ENCODE measurements at places on chromosomes 2 and 18.

GRCh38 chr18:79400591-79401381 is 5.1 kb downstream of the NFATC1 start:
- DNase-seq = no peak

GRCh38 chr18:67875944-67876343 is 359.4 kb upstream of the DSEL start:
- DNase-seq = no peak

DNA sequence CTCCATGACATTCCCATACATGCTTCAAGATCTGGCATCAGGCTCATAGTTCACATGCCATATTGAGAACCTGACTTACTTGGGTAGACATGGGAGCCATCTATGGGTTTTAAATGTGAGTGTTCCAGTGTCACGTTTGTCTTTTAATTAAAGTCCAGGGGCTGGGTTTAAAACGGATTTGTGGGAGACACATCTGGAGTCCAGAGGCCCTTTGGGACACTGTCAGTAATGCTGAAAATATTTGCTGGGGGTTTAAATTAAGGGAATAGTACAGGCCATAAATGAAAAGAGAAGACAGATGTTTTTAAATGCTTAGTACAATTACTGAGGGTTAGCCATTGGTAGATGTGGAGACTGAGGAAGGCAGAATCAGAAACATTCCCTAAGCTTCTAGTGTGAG is 478.0 kb downstream of the PID1 start:
- DNase-seq = no peak

GRCh38 chr2:134407154-134407890 is 153.4 kb downstream of the MGAT5 start:
- no peak for DNase-seq

GRCh38 chr2:215812966-215813365 is 200.4 kb downstream of the MREG start:
- DNase-seq = no peak

DNA sequence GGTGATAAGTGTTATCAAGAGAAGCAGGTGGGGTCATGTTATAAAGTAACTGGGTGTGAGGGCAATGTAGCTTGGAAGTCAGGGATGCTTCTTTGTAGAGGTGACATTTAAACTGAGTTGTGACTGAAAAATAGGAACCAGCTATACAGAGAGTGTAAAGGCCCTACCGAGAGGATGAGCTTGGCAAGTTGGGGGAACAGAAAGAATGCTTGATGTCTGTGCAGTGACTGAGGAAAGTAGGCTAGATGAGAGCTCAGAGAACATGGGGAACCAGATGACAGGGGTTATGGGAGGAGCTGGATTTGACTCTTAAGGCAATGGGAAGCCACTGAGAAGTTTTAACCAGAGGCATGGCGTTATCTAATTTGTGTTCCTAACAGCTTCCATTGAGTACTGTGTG is 115.3 kb downstream of the DOCK10 start:
- no peak for DNase-seq

DNA sequence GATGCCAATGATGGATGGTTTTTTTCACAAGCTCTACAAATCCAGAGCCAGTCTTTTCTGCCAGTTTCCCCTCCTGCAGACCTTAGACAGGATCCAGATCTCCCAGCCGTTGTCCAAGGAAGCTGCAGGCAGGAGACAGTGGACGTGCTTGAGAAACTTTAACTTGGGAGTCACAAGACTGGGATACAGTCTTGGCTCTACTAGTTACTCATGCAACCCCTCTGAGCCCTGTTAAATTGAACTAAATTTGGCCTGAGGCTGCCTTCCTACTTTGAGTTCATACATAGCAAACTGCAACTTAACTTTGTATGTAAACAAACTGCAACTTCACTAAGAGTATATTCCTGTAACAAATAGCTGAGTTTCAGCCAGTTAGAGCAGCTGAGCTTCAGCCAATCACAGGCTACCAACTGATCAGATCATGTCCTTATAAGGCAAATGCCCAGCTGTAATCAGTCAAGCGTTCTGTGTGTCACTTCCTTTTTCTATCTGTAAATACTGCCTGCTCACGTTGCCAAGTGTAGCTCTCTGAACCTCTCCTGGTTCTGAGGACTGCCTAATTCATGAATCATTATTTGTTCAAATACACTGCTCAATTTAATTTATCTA is 140.9 kb downstream of the CAPN13 start:
- no peak for DNase-seq

DNA sequence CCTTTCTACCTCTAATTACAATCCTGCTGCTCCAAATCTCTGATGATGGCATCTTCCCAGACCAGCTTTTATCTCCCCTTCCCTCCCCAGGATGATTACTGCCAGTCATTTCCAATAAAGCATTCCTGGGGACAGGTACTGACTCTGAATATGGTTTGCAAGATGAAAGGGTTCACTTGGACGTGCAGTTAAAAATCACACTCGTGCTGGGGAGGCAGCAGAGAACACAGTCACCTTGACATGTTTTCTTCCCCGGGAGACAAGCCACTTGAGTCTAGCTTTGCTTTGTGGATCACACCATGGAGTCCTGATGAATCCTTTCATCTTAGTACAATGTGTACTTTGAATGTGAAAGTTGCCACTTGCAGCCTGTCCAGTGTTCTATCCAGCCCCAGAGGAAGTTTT is 175.0 kb downstream of the ALPK2 start:
- DNase-seq = peak; percentile 71

DNA sequence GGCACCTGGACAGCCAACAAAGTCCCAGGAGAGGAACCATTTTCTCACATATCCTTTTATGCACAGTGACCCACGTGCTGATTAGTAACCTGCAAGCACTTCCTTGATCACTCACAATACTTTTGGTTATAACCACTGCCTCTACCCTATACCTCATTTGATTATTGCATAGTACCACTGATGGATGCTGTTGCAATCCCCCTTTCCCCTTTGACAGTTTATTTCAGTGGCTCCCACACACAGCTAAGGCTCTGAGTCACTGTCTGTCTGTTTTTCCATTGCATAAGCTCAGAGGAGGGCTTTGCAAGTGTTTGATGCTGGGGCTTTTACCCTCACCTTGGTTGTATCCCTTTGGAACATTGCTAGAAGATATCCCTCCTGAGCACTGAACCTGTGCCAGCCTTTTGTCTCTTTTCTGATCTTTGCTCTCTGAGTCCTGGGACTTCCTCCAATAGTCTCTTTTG is 101.7 kb upstream of the RBBP8 start:
- DNase-seq = no peak

DNA sequence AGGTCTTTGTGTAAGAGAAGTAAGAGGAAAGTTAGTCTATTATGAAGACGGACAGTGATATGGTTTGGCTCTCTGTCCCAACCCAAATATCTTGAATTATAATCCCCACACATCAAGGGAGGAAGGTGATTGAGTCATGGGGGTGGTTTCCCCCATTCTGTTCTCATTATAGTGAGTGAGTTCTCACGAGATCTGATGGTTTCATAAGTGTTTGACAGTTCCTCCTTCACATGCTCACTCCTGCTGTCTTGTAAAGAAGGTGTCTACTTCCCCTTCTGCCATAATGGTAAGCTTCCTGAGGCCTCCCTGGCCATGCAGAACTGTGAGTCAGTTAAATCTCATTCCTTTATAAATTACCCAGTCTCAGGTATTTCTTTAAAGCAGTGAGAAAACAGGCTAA is 67.6 kb downstream of the NEURL3 start:
- no peak for DNase-seq

GRCh38 chr18:80201739-80202138 is 45.6 kb downstream of the PARD6G start:
- no peak for DNase-seq

DNA sequence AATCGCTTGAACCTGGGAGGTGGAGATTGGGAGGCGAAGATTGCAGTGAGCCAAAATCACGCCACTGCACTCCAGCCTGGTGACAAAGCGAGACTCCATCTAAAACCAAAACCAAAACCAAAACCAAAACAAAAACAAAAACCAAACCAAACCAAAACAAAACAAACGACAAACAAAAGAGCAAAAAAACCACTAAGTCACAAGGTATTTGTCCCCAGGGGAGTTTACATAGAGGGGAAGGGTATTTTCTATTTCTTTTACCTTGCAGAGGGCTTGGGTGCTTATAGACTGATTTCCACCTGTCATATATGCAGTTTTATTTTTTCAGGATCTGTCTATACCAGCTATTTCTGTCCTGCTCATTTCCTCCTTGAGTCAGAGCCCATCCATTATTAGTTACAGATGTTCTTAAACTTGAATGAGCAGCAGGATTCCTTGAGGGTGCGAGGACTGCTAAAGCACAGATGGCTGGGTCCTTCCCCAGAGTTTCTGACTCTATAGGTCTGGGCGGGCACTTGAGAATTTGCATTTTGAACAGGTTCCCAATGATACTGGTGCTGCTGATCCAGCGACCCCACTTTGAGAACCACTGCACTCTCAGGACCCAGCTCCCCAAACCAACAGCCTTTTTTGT is 102.2 kb upstream of the UXS1 start:
- DNase-seq = no peak

DNA sequence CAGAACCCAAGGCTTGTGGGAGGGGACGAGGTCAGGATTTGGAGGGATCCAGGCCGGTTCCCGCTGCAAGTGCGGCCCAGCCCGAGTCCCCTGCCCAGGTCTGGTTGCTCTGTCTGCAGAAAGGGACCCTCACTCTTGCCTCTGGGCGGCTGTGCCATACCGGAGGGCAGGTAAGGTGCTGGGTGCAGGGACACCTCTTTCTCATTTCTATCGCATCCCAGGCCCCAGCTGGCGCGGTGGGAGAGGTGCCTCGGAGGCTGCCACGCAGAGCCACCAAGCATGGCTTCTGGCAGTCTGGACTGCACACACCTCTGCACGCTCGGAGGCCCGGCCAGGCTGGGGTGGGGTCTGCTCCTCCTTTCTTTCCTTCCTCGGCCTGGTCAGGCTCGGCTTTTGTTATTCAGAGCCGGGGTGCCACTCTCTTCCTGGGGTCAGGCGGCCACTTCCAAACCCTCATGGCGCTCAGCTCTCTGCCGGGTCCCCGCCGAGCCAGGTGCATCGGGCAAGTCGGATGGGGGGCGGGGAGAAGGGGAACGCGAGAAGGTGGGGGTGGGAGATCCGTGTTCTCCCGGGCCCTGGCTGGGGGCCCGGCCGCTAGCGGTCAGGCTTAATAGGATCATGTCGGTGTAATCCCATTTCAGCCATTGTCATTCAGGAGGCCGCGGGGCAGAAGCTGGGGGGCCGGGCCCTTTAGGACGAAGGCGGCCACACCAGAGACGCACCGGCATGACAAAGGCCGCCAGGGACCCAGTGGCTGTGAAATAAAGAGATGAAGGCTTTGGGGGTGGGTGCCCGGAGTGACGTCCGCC is 9.0 kb downstream of the GBX2 start:
- no peak for DNase-seq

DNA sequence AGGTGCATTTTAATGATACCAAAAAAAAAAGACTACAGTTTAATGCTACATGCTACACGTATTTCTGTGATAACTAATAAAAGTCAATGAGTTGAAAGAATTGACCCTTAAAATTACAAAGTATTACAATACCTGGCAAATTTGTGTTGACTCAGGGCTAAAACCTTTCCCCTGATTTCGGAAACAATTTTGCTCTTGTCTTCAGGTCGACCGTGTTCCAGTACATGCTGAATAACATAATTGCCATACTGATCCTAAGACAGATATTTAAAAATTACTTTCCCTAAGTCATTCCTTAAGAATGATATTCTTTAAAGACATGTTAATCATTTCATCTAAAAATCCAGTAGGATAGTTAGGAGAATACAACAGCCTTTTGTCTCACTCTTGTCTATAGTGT is 29.8 kb upstream of the SDC1 start:
- no peak for DNase-seq

DNA sequence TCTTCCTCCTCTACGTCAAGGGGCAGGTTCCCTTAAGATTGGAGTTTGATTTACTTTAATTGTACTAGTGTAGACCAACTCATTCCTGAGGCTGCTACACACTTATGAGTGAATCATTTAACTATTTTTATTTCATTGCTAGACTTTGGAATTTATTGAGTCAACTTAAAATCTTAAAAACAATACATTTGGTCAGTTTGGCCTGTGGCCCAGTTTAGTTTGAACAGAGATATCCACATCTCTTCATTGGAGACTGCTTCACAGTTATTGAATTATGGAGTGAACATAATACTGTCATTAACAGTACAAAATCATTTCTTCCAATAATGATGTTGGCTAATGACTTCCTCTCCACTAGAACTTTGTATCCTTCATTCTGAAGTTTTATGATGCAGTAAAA is 34.5 kb upstream of the STPG4 start:
- no peak for DNase-seq

DNA sequence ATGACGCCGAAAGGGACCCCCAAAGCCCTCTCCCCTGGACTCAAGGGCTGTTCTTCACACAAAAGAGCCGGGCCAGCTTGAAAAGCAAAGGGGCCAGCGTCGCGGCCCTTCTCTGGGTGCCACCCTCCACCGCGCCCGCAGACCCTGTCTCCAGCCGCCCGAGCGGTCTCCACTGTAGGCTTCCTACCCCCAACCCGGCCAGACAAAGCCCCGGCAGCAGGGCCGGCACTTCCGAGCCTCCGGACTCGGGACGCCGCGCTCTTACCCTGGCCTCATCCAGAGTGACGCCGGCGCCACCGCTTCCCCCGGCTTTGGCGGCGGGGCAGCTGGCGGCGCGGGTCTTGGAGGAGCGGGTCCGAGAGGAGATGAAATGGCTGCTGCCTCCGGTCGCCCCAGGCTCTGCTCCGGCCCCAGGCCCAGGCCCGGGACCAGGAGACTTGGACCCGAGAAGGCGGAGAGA is 603 bp downstream of the ATAD2B start:
- DNase-seq = peak; percentile 64

- no peak for DNase-seq
Measured at GRCh38 chr2:107235491-107236254, 349.7 kb upstream of the ST6GAL2 start.

- no peak for DNase-seq
Measured at GRCh38 chr2:205540036-205540435, 142.3 kb upstream of the NRP2 start.

GRCh38 chr2:137976274-137976673 is 12.0 kb downstream of the HNMT start:
- no peak for DNase-seq

DNA sequence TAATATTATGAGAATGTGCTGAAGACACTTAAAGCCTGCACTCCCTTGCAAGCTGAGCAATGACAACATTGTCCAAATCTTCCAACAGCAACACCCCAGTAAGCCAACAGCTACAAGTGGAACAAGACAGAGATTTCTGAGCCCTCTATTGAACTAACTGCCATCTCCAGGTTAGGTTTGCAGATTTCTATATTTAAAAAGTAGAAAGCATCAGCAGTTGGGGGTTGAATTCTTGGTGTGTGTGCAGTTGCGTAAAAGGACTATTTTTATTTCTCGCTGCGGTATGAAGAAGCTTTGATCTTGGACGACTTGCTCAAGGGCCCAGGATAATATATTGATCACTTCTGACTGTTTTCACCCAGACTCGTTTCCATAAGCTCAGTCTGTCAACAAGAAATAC is 106.2 kb upstream of the ZFP36L2 start:
- no peak for DNase-seq

- no peak for DNase-seq
Measured at GRCh38 chr18:44651918-44652572, 28.6 kb upstream of the SETBP1 start.

DNA sequence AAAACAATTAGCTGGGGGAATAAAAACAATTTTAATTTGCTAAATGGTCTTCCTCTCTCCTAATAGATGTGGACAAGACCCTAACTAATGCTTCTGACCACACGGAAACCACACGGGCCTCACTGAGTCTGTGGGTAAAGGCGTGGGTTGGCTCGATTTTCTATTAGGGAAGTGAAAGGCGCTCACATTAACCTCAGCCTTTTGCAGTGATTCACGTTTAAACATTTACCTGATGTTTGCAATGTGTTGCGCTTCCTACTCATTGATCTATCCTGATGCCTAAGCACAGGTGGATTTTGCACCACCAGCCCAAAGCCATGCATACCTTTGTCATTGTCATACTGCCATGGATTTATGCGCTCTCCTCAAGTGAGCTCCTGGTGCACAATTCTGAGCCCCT is 35.6 kb upstream of the NRP2 start:
- no peak for DNase-seq
